ENCODE measurements at places on chromosomes 3 and 15.

- no peak for DNase-seq
Observed at GRCh38 chr3:72892870-72893269, 5.0 kb downstream of the GXYLT2 start.

- DNase-seq = peak; percentile 56
Observed at GRCh38 chr3:4986782-4987537, 7.7 kb downstream of the BHLHE40 start.

GRCh38 chr3:175386630-175387029, 527.5 kb downstream of the NAALADL2 start:
- no peak for DNase-seq

DNA sequence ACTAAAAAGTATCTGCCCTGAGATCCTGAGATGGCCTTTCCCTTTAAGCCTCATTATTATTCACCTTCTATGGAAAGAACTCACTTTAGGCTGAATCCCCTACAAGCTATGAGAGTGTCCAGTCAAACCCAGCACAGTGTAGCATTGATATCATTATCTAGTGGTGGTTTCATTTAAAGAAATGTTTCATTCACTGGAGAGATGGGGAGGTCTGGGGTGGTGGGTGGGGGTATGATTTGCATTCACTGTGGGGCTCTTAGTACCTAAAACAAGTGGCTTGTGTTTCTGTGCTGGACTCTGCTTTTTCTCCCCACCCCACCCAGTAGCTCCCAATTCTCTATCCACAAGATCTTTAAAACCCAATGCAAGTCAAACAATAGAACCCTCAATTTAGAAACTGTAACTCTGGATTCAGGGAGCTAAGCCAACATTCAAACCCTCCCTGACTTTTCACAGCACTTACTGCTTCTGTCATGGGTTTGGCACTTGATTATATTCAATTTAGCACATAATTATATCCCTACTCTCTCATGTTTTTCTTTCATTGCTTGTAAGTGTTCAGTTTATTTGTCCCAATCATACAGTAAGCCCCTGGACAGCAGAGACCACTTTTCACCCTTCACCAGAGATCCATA, 310.5 kb upstream of the THBS1 start:
- no peak for DNase-seq

- no peak for DNase-seq
Observed at GRCh38 chr3:33115024-33115768, 1.4 kb downstream of the CRTAP start.

GRCh38 chr3:128597900-128598299, 52.7 kb downstream of the RPN1 start:
- no peak for DNase-seq

DNA sequence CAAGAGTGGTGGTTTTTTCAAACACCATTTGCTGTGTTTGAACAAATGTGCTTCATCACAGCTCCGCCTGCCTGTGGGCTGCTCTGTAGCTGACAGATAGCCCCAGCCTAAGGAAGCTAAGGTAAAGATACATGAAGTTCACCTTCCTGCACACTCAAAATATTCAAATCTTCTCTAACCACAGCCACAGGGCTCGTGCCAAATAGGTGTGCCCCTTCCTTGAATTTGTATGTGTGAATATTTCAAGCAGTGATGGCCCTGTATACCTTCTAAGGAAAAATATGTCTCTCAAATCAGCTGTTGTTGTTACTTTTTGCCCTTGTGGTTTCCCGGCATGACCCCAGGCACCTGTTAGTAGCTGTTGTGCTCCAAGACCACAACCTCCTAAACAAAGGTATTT, 92.8 kb downstream of the CCNL1 start:
- no peak for DNase-seq

- DNase-seq = no peak
Observed at GRCh38 chr3:182533394-182533793, 259.9 kb upstream of the ATP11B start.

DNA sequence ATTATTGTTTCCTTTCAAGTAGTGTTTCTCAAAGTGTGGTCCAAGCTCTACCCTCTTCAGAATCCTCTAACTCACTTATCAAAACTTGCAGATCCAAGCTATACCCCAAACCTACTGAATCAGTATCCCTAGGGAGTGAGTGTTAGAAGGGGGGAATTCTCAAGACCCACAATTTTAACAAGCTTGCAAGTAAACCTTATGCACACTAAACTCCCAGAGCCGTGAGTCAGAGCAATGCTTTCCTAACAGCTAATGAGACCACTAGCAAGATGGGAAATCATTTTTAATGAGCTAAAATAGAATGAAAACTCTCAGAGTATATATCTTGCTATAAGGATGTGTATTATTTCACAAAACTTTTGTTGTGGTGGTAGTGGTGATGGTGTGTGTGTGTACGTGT, 41.1 kb upstream of the SRGAP3 start:
- DNase-seq = no peak

DNA sequence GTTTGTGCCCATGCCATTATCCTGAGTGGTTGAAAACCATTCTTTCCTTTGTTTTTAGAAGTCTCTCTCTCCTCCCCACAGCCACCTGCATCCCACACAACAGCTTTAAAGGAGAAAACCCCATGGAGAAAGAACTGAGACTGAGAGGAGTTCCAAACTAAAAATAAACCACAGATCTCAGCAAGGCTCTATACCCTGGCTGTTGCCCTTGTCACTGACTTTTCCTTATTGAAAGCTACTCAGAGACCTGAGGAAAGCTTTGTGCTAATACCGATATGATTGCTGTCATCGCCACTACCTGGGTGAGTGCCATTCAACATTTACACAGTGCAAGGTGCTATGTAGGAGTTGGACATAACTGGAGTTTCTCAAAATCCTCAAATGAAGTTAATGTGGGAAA, 55.5 kb upstream of the RASGRP1 start:
- DNase-seq = no peak

GRCh38 chr3:54262541-54262940, 140.2 kb downstream of the CACNA2D3 start:
- DNase-seq = no peak

DNA sequence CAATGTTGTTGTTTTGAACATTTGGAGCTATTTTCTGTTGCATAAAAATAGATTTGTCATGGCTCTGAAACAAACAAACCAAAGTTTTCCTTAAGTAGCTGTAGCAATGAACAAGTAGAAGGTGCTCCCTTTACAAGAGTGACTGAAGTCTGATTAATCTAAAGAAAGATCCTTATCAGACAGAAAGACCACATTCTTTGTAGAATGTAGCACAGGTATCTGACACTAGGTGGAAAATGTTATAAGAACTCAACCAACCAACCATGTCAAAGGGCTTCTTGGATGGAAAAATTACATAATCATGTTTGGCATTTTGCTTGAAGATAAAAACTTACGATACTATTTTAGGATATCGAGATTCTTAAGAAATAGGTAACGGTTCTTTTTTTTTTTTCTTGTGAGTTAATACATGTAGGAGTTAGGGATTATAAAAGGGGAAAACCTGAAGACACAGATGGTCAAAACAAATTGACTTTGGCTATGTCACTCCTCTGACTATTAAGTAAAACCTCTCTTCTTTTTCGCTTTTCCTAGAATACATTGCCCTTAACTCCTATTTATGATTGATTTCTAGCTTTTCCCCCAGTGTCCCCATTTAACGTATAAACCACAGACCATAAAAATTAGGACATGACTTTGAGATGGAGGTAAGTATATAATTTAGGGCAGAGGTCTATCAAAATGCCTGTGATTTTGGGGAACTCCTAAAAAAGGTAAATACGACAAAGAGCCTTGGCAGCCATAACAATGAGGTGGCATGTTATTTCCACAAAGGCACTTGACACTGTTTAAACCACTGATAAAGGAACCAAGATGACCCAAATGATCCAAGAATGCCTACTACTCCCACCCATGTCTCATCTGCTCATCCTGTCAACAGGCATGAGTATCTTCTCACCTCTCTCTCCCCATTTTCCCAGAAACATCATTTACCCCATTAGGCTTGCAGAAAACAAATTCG, 72.0 kb downstream of the CCR4 start:
- no peak for DNase-seq

DNA sequence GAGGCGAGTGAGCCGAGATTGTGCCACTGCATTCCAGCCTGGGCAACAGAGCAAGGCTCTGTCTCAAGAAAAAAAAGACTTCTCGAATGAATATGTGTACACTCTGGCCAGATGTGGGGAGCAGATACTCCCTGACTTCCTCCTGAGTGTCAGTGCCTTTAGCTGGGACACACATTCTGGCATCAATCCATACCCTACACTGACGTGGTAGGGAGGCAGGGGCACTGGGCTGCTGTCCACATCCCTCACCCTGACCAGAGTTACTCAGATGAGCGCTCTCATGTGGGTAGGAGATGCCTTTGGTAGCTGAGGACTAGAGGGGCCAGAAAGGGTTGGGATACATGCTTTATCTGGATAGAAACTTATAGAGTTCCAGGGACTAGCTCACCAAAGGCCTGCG, 15.6 kb downstream of the LIMD1 start:
- DNase-seq = no peak

DNA sequence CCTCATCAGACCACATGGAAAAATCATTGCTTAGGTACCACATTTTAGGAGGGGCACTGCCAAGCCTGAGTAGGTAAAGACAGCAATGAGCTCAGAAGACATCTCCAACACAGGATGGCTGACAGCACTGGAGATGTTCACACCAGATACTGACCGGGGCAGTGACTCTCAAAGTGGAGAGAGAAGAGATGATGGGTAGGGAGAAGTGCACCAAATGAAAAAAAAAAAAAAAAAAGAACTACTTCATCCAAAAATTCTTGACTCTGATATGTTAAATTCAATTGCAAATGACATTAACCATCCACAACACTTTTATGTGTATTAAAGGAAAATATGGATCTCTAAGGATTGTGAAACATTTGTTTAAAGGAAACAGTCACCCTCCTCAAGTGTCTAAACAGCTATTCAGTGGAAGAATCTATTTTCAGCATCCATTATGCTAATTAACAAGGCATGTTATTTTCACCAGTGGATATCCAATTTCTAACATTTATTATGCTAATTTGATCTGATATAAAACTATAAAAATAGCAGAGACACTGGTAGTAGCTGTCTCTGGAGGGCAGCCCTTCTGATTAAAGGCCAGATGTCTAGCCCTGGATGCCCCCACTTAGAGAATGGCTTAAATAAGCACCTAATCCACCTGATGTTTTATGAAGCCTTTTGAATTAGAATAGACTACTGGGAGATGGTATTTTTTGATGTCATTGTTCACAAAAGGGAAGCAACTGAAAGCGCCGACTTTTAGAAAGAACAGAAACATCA, 48.2 kb upstream of the VGLL4 start:
- no peak for DNase-seq

DNA sequence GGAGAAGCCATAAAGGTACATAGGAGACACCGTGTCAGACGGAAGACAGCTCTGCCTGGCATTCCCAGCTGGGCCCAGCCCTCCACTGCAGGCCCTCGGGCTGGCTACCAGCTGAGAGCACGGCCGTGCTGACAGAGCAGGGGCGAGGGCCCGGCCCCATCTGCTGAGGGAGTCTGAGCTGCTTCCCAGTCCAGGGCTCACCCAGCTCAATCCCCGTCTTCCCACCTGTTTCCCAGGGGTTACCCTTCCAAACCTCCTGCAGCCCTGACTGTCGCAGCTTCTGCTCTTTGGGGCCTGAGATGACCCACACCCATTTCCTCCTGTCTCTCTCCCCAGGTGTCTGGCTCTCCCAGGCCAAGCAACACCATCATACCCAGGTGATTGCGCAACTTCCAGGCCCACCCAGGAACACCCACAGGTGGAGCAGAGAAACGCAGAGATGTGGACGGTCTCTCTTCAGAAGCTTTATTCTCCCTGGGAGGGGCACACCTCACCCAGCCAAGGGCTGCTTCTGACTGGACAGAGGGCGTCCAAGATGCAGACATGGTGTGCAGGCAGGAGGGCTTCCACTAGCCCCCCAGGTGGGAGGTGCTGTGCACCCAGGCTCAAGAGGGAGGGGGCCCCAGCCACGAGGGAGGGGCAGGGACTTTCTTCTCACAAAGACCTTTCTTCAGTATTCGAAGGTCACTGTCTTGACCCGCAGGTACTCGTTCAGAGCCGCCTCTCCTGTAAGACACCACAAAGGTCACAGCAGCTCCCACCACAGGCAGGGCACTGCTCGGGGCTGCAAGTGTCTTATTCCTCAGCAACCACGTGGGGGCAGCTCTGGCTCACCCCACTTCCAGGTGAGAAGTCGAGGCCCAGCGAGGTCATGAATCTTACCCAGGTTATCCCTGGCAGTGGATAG, 19.4 kb upstream of the SLC41A3 start:
- no peak for DNase-seq

- DNase-seq = no peak
Observed at GRCh38 chr3:27138562-27138961, 230.6 kb downstream of the NEK10 start.

DNA sequence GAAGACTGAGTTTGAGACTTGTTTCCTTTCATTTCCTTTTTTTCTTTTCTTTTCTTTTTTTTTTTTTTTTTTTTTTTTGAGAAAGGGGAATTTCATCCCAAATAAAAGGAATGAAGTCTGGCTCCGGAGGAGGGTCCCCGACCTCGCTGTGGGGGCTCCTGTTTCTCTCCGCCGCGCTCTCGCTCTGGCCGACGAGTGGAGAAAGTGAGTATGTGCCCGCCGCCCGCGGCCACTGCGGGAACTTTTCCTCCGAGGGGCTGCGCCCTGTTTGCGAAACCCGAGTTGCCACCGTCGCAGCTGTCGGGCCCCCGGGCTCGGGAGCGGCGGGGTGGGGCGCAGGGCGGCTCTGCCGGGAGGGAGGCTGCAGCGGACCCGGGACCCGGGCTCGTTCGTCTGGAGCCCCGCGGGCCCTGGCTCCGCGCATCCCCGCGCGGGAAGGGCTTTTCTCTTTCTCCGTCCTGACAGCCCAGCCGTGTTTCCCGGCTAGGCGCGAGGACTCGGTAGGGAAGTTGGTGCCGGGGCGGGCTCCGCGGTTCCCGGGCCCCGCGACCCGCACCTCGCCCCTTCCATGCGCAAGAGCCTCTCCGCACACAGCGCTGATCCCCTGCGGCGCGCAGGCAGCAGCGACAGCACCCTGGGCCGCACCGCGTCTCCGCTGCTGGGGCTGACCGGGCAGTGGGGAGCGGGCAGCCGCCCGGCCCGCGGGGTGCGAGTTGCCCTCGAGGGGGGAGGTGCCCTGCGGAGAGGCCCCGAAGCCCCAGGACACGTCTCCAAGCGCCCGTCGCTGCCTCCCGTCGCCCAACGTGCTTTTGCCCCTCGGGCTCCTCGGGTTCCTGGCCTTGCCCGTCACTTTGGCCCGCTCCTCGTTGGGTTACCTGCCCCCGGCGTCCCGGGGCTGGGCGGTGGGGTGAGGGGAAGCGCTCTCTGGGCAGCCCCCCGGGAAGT, 1.4 kb downstream of the IGF1R start:
- DNase-seq = peak; percentile 29

- DNase-seq = no peak
Observed at GRCh38 chr15:83846847-83847246, 192.9 kb downstream of the ADAMTSL3 start.

DNA sequence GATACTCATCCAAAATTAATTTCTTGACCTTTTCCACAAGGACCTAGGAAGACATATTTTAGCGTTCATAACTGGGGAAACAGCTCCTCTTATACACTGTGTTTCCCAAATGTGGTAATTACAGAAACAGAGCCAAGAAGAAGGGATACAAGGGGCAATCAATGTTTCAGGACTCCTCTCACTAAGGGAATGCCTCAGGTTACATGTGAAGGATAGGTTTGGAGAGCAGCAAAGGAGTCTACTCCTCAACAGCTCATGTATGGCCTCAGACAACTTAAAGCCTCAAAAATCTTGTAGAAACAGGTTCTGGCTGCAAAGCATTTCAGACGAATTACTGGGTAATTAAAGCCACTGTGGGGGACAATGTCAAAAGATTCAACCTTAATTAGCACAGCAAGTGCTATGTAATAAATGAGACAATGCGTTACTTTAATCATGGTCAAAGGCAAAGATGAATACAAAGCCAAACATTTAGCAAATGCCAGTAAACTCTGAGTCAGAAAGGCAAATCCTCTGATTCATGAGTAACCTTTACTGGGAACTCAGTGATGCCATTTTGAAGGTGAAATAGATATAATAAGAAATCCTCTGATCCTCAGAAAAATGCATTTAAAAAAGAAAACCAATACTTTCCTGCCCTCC, 1111.2 kb downstream of the TUSC7 start:
- DNase-seq = no peak
